ENCODE measurements at places on chromosomes 7 and 10. TPM values are rescaled to one million over a fixed set of nuclear protein-coding genes. Genes with fewer than 3 reads are reported as not detected.

- H3K27me3 ChIP-seq: no peaks in the 10 kb centered on the region
- H3K27ac ChIP-seq: no peak overlapping the region
- H3K4me1 ChIP-seq: no peaks in the 10 kb centered on the region
- no peak overlapping the region for H3K4me3 ChIP-seq
- DNase-seq: no peak
Observed at GRCh38 chr7:106281127-106281526, 3.7 kb downstream of the NAMPT start.

- no peaks in the 10 kb centered on the region for H3K27me3 ChIP-seq
- H3K27ac ChIP-seq: no peak overlapping the region
- peaks cover 25% of the 10 kb centered on the region for H3K4me1 ChIP-seq
Observed at GRCh38 chr10:102462512-102463054, 11.2 kb upstream of the C10orf95 start.

GRCh38 chr7:135919071-135919841, 57.9 kb downstream of the MTPN start:
- DNase-seq: no peak
- H3K36me3 ChIP-seq: no peaks in the 10 kb centered on the region
- no peak overlapping the region for H3K4me3 ChIP-seq
- H3K27me3 ChIP-seq: no peaks in the 10 kb centered on the region

The GOLGA7B gene
- 0.54 TPM for total RNA-seq

DNA sequence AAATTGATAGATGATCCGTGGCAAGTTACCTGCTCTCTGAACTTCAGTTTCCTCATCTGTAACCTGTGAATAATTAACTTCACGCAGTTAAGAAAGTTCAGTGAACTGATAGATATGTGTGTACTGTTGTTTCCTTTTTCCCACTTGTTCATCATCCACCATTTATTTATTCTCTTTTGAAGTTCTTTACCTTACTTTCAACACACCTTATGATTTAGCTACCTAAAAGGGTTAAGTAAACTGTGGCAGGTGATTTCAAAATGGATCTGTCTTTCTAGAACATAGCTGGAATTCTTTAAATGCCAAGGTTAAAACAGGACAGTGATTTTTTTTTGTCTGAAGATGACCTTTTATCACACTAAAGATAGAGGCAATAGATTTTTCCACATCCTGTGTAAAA, 27.4 kb upstream of the MALRD1 start:
- H3K4me3 ChIP-seq: no peak overlapping the region
- no peak for DNase-seq
- no peaks in the 10 kb centered on the region for H3K4me1 ChIP-seq

DNA sequence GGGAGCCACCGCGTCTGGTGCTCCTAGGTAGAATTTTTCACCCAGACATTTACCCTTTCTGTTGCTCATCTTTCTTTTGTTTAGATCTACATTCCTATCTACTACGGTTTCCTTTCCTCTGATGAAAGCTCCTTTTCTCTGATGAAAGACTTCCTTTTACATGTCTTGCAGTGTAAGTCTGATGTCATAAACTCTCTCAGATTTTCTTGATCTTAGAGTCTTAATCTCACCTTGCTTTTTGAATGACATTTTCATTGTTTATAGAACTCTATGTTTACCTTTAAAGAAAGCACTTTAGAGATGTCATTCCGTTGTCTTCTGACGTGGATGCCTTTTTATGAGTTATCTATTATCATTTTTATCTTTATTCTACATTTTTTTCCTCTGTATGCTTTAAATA, 171.8 kb upstream of the MTPN start:
- no peak overlapping the region for H3K27ac ChIP-seq
- H3K36me3 ChIP-seq: no peaks in the 10 kb centered on the region
- H3K4me1 ChIP-seq: no peaks in the 10 kb centered on the region
- no peak overlapping the region for H3K4me3 ChIP-seq

DNA sequence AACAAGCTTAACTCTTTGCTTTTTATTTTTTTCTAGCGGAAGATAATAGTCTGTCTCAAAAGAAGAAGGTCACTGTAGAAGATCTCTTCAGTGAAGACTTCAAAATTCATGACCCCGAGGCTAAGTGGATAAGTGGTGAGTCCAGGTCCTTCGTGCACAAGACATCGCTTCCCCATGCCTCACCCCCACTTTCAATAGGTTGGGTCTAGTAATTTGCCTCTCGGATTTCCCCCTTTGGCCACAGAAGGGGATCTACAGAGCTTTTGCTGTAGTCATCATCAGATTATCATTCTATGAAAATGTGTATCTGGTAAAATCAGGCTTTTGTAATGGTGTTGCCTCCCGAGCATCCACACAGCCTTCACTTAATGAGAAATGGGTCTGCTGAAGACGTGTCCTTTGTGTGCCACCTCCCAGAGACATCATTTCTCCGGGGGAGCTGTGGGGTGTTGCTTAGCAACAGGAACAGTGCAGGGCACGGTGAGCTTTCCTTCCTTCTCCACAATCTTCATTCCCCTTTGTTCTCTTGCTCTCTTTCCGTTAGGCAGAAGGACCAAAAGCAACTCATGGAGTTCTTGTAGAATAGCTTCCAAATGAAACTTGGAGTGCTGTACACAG, 422.8 kb downstream of the DPP6 start:
- H3K36me3 ChIP-seq: no peaks in the 10 kb centered on the region
- H3K27me3 ChIP-seq: no peaks in the 10 kb centered on the region
- H3K4me1 ChIP-seq: peaks cover 7% of the 10 kb centered on the region
- no peak overlapping the region for H3K4me3 ChIP-seq
- DNase-seq: no peak

DNA sequence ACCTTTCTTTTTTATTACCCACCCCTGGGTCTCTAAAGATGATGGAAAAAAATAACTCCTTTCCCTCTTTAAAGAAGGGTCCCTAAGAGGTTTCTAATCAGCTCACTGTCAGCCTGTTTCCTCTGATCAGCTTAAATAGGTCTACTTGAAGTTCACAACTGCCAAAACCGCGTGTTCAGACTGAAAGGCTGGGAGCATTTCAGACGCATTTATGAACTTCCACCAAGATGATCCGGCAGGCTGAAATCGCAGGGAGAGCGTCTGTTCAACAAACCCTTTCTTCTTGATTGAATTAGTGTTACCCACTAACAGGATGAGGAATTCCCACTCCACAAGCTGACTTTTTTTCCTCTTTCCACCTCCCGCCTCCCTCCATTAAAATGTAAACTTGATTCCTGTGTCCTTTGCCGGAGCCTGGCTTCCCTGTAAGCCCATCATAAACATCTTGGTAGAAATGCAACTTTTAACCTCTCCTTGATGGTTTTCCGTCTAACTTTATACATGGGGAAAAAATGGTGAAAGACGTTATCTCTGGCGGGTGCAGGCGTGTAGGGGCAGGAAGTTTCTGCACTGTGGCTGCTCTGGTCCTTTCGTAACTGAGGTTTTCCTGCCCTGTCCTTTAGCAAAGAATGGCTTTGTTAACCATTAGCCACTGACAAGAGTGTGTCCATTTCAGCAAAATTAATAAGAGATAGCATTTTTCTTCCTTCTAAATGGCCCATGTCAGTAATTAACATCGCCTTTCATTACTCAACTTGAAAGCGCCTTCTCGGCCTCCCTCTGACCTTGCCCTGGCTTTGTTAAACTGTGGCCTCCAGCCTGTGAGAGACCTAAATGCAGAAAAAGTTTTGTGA, 130.7 kb downstream of the BAMBI start:
- no peak for DNase-seq
- no peak overlapping the region for H3K27ac ChIP-seq
- H3K4me3 ChIP-seq: no peak overlapping the region
- H3K27me3 ChIP-seq: no peaks in the 10 kb centered on the region
- peaks cover 3% of the 10 kb centered on the region for H3K4me1 ChIP-seq
- no peaks in the 10 kb centered on the region for H3K36me3 ChIP-seq

The DNAAF5 gene
- 40.7 TPM for total RNA-seq

GRCh38 chr7:95865716-95866371, 93.5 kb downstream of the DYNC1I1 start:
- no peaks in the 10 kb centered on the region for H3K4me1 ChIP-seq
- no peaks in the 10 kb centered on the region for H3K36me3 ChIP-seq
- no peak overlapping the region for H3K27ac ChIP-seq
- H3K27me3 ChIP-seq: no peaks in the 10 kb centered on the region
- no peak for DNase-seq
- no peak overlapping the region for H3K4me3 ChIP-seq

The ASB10 gene
- not detected for total RNA-seq

DNA sequence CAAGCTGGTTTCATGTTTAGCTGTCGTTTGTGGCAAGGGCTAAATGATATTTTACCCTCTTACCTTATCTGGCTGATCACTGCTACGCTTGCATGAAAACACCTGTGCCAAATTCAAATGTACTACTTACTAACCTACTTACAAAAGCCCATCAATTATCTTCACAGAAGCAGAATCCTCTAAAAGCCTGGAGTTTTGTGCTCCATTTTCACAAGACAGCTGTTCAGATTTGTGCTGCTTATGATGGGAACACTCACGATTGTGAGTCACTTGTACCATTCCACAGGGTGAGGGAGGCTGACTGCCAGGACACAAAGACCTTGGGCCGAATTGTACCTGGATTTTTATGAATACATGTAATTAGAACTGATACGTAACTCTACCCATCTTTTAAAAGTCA, 245.0 kb upstream of the NPY start:
- H3K36me3 ChIP-seq: no peaks in the 10 kb centered on the region
- H3K4me3 ChIP-seq: no peak overlapping the region
- H3K4me1 ChIP-seq: no peaks in the 10 kb centered on the region
- DNase-seq: no peak
- no peaks in the 10 kb centered on the region for H3K27me3 ChIP-seq

DNA sequence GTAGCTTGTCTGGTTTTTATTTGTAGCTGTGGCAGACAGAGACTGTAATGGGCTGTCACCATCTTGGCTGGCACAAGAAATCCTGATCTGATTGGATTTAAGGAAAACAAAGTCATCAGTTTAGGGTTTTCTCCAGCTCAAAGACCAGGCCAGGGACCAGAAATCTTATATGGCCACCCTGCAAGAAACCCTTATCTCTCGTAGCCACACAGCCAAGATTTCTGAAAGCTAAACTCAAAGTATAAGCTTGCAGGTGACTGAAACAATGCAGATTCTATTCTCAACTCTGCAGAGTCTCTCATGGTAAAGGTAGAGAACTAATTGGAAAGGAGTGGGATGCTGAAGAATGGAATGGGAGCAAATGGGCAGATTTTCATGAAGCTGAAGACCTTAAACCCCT, 3.2 kb upstream of the ASB13 start:
- no peak overlapping the region for H3K27ac ChIP-seq
- no peaks in the 10 kb centered on the region for H3K36me3 ChIP-seq
- H3K27me3 ChIP-seq: no peaks in the 10 kb centered on the region
- DNase-seq: no peak

The OPN1SW gene
- not detected for total RNA-seq

DNA sequence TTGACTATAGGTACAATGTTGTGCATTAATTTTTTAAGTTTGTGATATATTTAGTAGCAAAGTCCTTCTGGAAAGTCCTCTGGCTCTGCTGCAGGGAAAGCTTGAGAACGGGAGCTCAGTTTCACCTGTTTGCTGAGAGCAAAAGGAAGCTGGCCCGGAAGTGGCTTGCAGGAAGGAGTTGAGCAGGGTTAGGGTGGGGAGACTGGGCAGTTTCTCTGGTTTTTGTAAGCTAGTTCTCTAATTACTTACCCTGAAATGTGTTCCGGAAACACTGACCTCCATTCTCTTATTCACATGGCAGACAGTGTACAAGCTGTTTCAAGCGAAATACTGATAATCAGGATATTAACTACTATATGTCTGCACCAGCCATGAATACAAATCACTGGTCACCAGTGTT, 22.3 kb downstream of the MAP3K8 start:
- peaks cover 36% of the 10 kb centered on the region for H3K36me3 ChIP-seq
- H3K27me3 ChIP-seq: no peaks in the 10 kb centered on the region
- peaks cover 18% of the 10 kb centered on the region for H3K4me1 ChIP-seq

DNA sequence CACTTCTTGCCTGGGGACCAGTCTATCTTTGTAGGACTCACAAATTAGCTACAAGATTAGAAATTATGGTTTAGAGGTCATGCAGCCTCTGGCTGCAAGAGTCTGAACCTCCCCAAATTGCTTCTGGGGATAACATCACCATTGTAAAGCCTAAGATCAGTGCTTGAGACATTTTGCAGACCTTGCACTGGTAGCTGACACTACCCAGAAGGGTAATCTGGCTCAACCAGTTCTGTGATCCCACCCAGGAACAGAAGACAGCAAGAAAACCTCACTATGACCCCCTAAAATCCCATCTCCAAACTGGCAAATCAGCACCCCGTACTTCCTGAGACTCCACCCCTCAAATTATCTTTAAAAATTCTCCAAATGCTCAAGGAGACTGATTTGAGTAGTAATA, 58.2 kb upstream of the CDK13 start:
- H3K4me3 ChIP-seq: no peak overlapping the region
- DNase-seq: no peak
- H3K4me1 ChIP-seq: no peaks in the 10 kb centered on the region
- no peaks in the 10 kb centered on the region for H3K36me3 ChIP-seq

The FAM24B gene
- total RNA-seq: not detected

DNA sequence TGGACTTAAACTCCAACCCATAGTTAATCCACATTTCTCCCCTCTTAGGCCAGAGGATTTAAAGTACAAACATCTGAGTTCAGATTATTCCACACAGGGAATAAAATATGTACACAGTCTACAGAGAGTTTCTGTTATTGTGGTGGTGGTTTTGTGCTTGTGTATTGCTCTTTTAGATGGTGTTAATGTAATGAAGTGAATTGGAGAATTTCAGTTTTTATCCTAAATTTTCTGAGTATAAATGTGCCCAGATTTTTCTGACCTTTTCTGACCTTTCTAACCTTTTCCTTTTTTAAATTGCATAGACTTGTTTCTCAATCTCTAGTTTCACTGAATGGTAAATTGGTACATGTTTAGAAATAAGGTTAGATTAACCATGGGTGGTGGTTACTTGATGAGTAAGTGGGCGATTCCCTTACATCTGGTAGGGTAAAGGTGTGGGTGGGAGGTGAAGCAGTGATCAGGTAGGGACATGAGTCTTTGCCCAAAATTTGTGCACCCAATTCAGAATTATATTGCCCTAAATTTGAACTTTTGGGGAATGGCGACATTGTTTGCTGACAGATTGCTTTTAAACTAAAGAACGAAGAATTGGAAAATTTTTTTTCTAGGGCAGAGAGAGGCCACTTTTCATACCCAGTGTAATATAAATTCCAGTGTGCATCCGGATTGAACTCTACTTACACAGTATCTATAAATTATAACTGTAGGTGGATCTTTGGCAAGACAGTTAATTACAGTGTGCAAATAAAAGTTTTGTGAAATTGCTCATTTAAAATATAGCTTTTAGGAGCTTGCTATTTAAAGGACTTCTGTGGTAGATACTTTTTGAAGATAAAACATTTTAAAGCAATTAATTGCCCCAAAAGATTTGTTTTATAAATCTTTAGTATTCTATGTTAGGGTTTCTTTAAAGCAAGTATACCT, 62.2 kb downstream of the ST7 start:
- H3K27ac ChIP-seq: no peak overlapping the region
- no peaks in the 10 kb centered on the region for H3K36me3 ChIP-seq
- peaks cover 33% of the 10 kb centered on the region for H3K4me1 ChIP-seq
- no peak for DNase-seq

- no peak overlapping the region for H3K4me3 ChIP-seq
- H3K27ac ChIP-seq: peak overlapping the region; percentile 90
- peak; percentile 95 for DNase-seq
- no peaks in the 10 kb centered on the region for H3K27me3 ChIP-seq
Observed at GRCh38 chr7:235576-236395, 43.4 kb downstream of the FAM20C start.

- peaks cover 16% of the 10 kb centered on the region for H3K4me1 ChIP-seq
- no peak for DNase-seq
- H3K27me3 ChIP-seq: no peaks in the 10 kb centered on the region
- H3K4me3 ChIP-seq: no peak overlapping the region
Observed at GRCh38 chr7:41693150-41693997, 9.5 kb downstream of the INHBA start.

GRCh38 chr7:45118889-45119331, 7.4 kb upstream of the TBRG4 start:
- H3K36me3 ChIP-seq: no peaks in the 10 kb centered on the region
- H3K27me3 ChIP-seq: no peaks in the 10 kb centered on the region
- H3K27ac ChIP-seq: no peak overlapping the region
- H3K4me3 ChIP-seq: no peak overlapping the region
- H3K4me1 ChIP-seq: no peaks in the 10 kb centered on the region
- no peak for DNase-seq
